T-cell (primary cell): ENCODE measurements at places on chromosomes 3 and 15. TPM values are rescaled to one million over a fixed set of nuclear protein-coding genes. Genes with fewer than 3 reads are reported as not detected.
A peak's percentile ranks its signal among the peaks of the same experiment; 100 is the strongest.

GRCh38 chr15:55387027-55387426 is 21.1 kb downstream of the CCPG1 start:
- H3K27ac ChIP-seq = no peak overlapping the region
- peaks cover 30% of the 10 kb centered on the region for H3K36me3 ChIP-seq
- no peak overlapping the region for H3K4me3 ChIP-seq
- no peaks in the 10 kb centered on the region for H3K27me3 ChIP-seq

Gene EOMES
- 19.7 TPM for total RNA-seq

DNA sequence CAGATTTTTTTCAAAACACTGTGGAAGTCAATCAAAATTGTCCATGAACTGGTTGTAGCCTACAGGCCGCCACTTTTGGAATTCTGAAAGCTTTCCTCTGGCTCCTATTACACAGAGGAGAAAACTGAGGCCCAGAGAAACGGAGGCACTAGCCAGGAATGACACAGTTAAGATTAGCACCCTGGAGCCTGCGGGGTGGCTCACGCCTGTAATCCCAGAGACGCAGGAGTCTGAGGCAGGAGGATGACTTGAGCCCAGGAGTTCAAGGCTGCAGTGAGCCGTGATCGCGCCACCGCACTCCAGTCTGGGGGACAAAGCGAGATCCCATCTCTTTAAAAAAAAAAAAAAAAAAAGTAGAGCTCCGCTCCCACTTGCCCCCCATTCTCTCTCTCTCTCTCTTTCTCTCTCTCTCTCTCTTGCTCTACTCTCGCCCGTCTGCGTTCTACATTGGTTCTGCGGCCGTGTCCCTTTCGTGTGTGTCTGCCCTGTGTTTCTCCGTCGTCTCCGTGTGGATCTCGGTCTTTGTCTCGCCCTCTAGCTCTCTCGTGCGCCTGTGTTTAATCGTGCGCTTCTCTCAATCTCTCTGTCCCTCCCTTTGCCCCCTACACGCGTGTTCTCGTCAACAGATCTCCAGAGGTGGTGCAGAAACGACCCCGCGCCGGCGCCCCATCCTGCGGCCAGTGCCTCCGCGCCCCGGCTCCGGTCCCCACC is 512 bp upstream of the TRH start:
- no peak for DNase-seq
- no peaks in the 10 kb centered on the region for H3K36me3 ChIP-seq
- no peak overlapping the region for H3K4me3 ChIP-seq

Gene PCSK6
- 1.3 TPM for total RNA-seq

DNA sequence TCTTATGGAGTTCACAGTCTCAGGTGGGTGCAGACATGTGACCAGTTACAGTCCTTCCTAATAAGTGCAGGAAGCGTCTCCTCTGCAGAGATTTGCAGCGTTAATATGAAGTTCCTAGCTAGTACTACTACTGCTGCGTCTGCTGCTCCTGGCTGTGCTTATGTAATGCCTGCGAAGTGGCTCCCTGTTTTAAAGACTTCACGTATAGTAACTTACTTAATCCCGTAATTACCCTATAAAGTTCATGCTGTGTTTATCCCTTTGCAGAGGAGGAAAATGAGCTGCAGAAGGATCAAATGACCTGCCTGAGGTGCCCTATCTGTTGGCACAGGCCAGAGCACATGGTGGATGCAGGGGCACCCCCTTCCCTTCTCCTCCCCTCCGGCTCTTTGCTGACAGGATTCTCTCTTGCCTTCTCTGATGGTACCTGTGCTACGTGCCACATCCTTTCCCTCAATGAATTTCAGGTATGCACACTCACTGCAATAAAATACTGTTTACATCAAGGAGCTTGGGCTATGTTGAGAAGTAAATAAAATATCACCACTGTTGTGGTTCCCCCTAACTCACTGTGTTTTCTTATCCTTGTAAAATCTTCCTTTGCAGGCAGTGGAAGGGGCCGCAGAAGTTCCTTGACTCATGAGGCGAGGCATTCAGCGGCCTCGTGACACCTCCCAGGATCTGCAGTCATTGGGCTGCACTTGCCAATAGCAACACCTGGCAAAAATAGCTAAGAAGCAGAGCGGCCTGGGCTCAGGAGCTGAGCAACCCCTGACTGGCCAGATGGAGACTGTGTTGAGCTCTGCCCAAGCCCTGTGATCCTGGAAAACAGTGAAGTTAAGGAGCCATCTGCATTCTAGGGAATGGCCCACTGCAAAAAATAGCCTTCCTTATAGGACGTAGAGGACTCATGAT is 188.9 kb upstream of the ATP10A start:
- H3K4me1 ChIP-seq = no peaks in the 10 kb centered on the region
- H3K27ac ChIP-seq = no peak overlapping the region
- H3K36me3 ChIP-seq = no peaks in the 10 kb centered on the region
- H3K27me3 ChIP-seq = peaks cover 9% of the 10 kb centered on the region
- no peak overlapping the region for H3K4me3 ChIP-seq

Gene SOX14
- total RNA-seq = not detected

DNA sequence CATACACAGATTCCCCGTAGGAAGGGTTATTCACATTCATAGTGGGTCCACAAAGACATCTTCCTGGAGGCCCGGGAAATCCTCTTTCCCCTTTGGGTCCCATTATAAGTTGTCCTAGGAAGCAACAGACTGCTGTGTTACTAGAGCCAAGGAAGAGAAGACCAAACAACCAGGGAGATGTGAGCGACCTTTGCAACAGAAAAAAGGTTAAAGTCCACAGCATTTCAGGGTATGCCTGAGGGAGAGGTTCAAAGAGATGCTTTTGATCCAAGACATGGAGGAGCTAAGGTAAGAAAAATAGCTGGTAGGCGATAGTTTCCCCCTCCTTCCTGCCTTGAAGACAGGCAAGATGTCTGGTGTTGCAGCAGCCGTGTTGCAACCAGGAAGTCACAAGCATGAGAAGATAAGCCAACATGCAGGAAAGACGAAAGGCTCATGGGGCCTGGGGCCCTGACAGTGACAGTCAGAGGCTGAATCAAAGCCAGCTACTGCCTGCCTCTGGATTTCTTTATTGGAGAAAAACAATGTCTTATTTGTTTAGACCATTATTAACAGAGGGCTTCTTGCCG is 30.9 kb downstream of the EAF1 start:
- no peak for DNase-seq
- H3K27ac ChIP-seq = no peak overlapping the region
- H3K4me3 ChIP-seq = no peak overlapping the region
- H3K4me1 ChIP-seq = peaks cover 26% of the 10 kb centered on the region
- no peaks in the 10 kb centered on the region for H3K27me3 ChIP-seq

DNA sequence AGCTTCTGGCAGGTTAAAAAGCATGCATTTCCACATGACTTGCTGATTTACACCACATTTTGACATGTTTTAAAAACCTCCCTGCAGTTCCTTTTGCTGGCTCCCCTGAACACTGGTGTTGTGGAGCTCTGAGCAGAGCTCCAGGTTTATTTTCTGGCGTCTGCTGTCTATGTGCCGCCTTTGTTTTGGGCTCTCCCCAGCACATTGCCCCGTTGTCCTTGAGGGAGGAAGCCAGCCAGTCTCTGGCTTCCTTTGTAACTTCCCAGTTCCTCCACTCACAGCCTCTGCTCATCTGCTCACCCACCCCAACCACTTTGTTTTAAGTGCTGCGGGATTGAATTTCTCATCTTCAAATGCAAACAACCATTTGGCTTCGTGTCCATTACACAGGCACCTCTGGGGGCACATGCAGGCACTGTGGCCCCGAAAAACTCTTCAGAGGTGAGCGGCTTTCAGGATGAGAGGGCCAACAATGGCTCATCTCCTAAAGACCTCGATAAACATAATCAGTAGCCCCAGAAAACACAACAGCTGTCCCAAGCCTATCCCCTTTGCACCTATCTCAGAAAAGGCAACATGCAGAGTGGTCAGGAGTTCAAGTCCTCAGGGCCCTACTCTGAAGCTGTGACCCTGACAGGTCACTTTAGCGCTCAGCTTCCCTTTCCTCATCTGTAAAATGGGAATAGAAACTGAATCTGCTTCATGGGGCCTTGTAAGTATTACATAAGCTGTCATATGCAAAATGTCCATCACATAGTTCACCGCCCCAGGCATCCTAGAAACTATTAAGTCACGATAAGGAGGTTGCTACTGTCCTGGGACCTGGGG is 1.3 kb upstream of the MEF2A start:
- peak overlapping the region; percentile 78 for H3K27ac ChIP-seq
- peak overlapping the region; percentile 44 for H3K4me3 ChIP-seq
- peaks cover 22% of the 10 kb centered on the region for H3K4me1 ChIP-seq
- H3K36me3 ChIP-seq = no peaks in the 10 kb centered on the region
- DNase-seq = no peak

- H3K4me1 ChIP-seq = peaks cover 12% of the 10 kb centered on the region
- no peak overlapping the region for H3K4me3 ChIP-seq
- no peak for DNase-seq
- no peak overlapping the region for H3K27ac ChIP-seq
Measured at GRCh38 chr15:31457631-31458526, 131.2 kb downstream of the KLF13 start.

Gene MESP1
- total RNA-seq = 0.41 TPM

- H3K4me3 ChIP-seq = no peak overlapping the region
- H3K4me1 ChIP-seq = no peaks in the 10 kb centered on the region
- no peak overlapping the region for H3K27ac ChIP-seq
- no peak for DNase-seq
Measured at GRCh38 chr15:55694652-55695150, 48.3 kb downstream of the PRTG start.

- no peak overlapping the region for H3K4me3 ChIP-seq
- no peaks in the 10 kb centered on the region for H3K36me3 ChIP-seq
- no peak overlapping the region for H3K27ac ChIP-seq
Measured at GRCh38 chr3:31486865-31487533, 45.7 kb upstream of the STT3B start.
